ENCODE measurements at places on chromosomes 1 and 21.

- DNase-seq, result no peak
Measured at GRCh38 chr1:47660622-47661021, 222.8 kb downstream of the FOXD2 start.

- no peak for DNase-seq
Measured at GRCh38 chr1:95353194-95353593, 119.2 kb downstream of the RWDD3 start.

DNA sequence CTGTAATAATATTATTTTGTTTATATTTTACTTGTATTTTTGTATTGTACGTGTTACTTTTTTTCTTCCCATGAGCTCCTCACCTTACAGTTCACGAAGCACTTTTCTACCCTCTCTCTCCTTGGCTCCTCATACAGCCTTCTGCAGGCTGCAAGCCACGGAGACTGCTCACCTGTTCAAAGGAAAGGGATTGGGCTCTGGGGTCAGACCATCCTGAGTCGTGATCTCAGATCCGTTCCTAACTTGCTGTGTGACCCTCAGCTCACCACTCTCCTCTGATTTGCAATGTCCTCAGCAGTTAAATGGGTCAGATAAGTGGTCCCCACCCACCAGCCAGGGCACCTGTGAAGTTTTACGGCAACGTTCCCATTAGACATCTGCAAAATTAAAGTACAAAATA is 54.1 kb downstream of the VWA5B1 start:
- DNase-seq, result no peak

- no peak for DNase-seq
Measured at GRCh38 chr1:209659909-209660308, 7.7 kb upstream of the LAMB3 start.

DNA sequence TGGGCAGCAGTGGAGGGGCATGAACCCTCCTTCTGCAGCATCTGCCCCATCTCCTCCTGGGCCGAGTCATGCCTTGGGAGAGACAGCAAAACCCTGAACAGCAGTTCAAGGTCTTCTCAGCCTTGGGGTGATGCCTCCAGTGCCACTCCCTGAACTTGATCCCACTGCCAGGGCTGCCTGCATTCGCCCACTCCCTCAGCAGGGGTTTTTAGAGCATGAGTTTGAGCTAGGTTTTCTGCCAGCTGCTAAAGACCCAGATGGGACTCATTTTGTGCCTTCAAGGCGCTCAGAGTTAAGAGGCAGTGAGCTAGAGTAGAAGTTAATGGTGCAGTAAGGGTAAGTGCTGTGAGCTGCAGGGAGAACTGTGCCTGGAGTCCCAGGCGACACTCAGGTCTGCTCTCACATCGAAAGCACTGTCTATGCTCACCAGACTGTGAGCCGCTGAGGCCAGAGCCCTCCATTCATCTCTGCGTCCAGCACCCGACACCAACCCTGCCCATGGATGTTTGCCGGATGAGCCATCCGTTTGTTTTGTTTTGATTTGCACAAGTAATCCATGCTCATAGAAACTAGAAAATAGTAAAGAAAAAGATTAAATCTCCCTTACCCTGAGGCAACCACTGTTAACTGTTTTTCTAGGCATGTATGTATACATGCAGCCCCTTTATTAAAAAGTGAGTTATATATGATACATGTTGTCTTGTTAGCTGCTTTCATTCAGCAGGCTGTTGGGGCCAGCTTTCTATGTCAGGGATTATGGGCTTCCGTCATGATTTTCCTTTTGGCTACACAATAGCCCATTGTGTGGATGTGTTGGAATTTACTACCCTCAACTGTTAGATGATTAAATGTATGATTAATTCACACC is 67.8 kb downstream of the VPS26C start:
- DNase-seq, result peak; percentile 63

GRCh38 chr1:232285138-232285537 is 344.8 kb downstream of the SIPA1L2 start:
- no peak for DNase-seq

DNA sequence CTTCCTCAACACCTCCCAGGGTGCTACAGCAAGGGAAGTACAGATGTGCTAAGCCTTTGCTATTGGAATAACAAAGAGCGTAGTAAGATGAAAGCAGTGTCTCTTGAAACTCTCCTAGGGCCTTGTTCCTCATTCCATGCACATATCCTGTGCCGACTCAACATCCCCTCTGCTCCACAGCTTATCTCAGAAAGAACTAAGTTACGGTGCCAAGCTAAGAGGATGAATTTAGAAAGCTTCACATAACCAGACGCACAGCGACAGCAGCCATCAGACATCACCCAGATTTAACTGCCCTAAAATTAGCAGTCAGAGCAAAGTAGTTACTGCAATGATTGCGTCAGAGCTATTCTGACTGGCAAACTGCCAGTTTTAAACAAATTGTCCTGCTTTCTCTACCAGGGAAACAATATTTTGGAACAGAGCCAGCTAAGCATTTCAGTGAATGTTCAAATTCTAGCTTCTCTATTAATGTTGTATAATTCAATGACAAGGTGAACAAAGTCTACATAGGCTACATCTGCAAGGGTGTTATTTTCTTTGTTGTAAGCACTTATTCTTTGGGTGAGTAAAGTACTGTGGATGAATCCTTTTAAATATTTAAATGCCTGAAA is 9.5 kb downstream of the SIPA1L2 start:
- peak; percentile 64 for DNase-seq

GRCh38 chr1:219523411-219523810 is 89.5 kb downstream of the ZC3H11B start:
- no peak for DNase-seq

GRCh38 chr1:3270403-3271245 is 183.8 kb upstream of the ARHGEF16 start:
- no peak for DNase-seq

GRCh38 chr1:193156822-193157142 is 29.6 kb downstream of the B3GALT2 start:
- DNase-seq, result no peak

- DNase-seq, result no peak
Measured at GRCh38 chr1:235566084-235566483, 61.8 kb upstream of the B3GALNT2 start.

All from HAP-1 (cell line).